Breast epithelium (tissue), 4 donors: ENCODE measurements at places on chromosomes 1 and 21.

- no peak for DNase-seq
Measured at GRCh38 chr1:4562321-4562720, 92.1 kb upstream of the AJAP1 start.

DNA sequence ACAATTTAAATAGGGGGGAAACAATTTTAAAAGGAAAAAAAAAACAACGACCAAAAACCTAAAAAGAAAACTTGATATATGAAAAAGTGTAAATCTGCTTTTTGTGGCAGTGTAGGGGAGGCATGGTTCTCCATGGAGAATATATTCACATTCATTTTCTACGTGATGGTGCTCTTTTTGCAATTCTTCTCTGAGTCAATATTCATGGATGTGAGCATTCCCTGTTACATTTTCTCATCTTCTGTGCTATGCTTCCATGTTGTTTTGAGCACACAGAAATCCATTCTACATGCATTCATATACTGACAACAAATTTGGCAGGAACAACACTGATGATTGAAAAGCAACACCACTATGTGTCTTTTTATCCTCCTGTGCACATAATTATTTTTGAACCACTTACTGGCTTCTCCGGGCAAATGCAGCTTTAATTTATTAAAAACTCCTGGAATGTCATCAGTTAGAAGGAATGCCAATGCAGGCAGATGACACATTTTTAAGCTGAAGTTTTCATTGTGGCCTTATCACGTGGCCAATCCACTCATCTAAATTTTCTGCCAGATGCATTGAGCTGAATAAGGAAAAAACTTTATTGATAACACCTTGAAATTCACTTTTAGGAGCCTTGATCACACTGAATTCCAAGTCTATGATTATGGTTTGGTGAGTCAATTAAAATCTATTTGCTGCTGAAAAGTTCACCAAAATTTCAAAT is 590.6 kb downstream of the NUF2 start:
- DNase-seq, result no peak

- DNase-seq, result no peak
Measured at GRCh38 chr1:87176514-87176913, 152.2 kb upstream of the LMO4 start.

GRCh38 chr1:76083189-76083588 is 8.6 kb downstream of the ST6GALNAC3 start:
- DNase-seq, result no peak

GRCh38 chr1:55702064-55702463 is 486.9 kb upstream of the USP24 start:
- DNase-seq, result no peak

- no peak for DNase-seq
Measured at GRCh38 chr1:184640505-184640904, 114.2 kb downstream of the EDEM3 start.

DNA sequence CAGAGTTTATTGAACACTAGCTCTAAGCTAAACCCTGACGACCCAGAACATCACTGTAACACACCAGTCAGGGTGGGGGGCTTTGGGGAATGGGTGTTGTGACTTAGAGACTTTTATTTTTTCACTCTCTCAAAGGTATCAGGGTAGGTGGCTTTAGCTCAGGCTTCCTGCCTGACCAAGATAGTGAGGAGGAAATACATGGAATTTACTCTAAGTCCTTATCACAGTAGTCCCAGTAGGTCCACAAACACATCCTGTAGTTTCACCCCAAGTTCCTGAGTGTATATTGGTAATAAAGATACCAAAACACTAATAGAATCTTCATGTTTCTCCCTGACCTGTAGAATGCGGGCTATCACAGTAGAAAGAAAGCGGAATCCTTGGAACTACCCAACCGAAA is 15.1 kb downstream of the GJA5 start:
- no peak for DNase-seq

GRCh38 chr1:109477821-109478220 is 5.9 kb upstream of the ATXN7L2 start:
- no peak for DNase-seq

- no peak for DNase-seq
Measured at GRCh38 chr21:30717105-30717504, 1.5 kb downstream of the KRTAP21-3 start.

DNA sequence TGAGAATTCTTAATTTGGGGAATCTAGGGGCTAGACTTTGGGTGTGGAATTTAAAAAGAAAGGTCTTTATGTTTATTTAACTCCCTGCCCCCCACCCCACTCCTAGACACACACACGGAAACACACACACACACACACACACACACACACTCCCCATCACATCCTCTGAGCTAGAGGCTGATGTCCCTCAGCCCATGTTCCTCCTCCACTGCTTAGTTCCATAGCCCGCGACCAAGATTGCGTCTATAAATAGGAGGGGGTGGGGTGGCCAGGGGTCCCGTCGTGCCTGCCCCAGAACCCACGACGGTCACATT is 655 bp upstream of the KIRREL1 start:
- DNase-seq, result no peak

DNA sequence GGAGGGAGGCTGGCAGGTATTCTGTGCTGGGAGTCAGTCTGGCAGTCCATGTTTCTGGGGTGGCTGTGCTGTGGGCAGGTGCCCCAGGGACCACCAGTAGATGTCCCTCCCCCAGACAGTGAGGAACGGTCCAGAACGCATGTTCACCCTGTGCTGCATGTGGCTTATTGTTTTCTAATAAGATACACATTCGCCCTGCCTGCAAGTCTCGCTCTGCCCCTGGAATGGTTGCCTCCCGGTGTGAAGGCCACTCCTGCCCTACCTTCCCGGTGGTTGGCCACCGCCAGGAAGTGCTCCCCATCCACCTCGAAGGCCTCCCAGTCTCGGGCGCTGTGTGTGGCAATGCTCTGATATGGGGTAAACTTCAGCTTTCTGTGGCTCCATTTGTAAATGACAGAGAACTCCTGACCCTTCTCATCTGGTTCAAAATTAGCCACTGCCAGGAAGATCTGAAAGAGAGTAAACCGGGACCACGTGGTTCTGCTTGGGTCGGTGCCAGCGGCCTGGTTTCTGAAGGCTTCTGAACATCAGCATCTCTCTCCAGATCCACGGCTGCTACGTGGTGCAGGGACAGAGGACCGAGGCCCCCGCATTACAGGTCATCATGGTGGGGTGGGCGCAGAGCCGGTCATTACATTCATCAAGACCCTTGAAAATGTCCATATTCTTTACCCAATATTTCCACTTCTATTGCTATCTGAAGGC is 14.5 kb downstream of the KRTAP10-1 start:
- no peak for DNase-seq

GRCh38 chr1:47853059-47853458 is 144.1 kb downstream of the TRABD2B start:
- peak; percentile 36 for DNase-seq

GRCh38 chr1:189212606-189213005 is 1265.1 kb downstream of the BRINP3 start:
- no peak for DNase-seq

- DNase-seq, result no peak
Measured at GRCh38 chr1:90799326-90799725, 82.2 kb upstream of the BARHL2 start.

GRCh38 chr1:75996196-75996595 is 64.0 kb upstream of the ASB17 start:
- no peak for DNase-seq

- DNase-seq, result no peak
Measured at GRCh38 chr1:169133228-169133576, 26.7 kb downstream of the ATP1B1 start.

DNA sequence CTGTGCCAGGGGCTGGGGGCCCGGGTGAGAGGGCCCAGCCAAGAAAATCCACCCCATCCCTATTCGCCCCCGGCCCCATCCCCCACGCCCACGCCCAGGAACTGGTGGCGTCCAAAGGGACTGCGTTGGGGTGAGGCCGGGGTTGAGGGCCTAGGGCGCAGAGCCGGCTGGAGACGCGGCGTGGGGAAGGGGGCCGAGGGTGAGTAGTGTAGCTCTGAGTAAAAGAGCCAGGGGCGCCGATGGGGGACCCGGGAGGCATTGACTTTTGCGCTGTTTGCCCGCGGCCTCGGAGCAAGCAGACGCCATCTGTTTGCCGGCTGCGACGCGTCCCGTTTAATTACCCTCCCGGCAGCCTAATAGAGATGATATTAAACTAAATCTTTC is 3.5 kb upstream of the DMRTA2 start:
- no peak for DNase-seq

DNA sequence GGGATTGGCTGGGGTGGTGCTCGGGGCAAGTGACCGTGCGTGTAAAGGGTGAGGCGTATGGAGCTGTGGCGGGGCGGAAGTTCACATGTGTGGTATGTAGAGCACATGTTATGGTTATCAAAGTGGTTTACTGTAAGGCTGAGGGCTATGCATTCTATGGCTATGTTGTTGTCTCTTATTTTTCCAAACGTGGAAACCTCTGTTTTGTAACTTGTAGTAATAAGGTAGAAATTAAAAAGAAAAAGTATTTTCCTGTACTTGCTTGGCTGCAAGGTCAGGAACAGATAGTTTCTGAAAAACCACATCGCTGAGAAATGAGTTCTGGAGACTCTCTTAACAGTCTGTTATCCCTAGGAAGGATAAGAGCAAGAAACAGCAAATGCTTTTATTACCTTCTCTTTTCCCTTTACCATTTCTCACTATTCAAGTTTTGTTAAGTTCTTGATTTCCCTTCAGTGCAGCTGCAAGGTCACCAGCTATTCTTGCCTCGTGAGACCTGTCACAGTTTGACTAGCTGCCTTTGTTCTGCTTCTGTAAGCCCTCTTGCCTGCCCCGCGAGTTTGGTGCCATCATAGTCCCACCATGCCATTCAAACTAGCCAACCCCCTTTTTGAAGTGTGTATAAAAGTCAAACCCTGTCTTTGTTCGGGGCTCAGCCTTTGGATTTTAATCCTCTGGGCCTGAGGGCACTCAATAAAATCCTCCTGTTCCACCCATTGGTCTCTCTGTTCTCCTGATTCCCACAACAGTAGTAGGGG is 9.5 kb downstream of the RNU1-2 start:
- DNase-seq, result no peak

GRCh38 chr1:89770391-89770790 is 50.4 kb upstream of the LRRC8D start:
- DNase-seq, result no peak

GRCh38 chr21:46033410-46034400 is 52.1 kb downstream of the COL6A1 start:
- DNase-seq, result no peak

DNA sequence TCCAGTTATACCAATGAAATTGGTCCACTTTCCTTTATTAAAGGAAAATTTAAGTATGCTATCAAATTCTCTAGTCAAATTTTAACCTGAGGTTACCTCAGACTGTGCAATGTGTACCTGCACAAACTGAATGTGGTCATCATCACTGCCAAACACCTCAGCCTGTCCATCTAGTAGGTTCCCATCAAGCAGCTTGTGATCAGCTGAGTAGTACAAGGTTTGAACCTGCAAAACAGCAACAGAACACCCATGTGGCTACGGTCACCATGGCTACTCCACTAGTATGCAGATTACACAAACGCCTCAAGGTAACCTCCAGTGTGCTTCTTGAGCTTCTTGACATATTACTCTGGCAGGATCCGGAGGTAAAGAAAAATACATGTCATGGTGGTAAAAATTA is 11.6 kb downstream of the IVNS1ABP start:
- no peak for DNase-seq

- no peak for DNase-seq
Measured at GRCh38 chr1:154968731-154969130, 1.8 kb downstream of the SHC1 start.

GRCh38 chr1:31510853-31511789 is 65.2 kb upstream of the TINAGL1 start:
- DNase-seq, result peak; percentile 66

DNA sequence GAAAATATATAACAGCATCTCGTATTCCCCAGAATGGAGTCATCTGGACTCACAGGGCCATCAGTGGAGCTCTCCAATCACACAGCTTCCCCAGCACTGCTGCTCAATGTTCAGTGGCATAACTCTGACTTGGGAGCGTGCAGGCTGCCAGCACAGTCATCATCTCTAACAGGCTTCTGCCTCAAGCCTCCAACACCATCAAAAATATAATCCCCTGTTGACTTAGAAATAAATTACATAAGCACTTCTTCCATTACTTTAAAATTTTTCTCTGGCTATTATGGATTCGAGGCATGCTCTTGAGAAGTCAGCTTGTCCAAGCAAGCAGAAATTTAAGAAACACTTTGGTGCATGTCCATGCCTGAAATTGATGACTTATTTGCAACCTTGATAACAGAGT is 6.2 kb downstream of the DUSP23 start:
- no peak for DNase-seq

- DNase-seq, result no peak
Measured at GRCh38 chr1:228691926-228692325, 43.4 kb upstream of the RHOU start.

- DNase-seq, result no peak
Measured at GRCh38 chr1:160576390-160576789, 2.9 kb downstream of the CD84 start.

GRCh38 chr1:204821924-204822323 is 48.7 kb upstream of the NFASC start:
- DNase-seq, result no peak

DNA sequence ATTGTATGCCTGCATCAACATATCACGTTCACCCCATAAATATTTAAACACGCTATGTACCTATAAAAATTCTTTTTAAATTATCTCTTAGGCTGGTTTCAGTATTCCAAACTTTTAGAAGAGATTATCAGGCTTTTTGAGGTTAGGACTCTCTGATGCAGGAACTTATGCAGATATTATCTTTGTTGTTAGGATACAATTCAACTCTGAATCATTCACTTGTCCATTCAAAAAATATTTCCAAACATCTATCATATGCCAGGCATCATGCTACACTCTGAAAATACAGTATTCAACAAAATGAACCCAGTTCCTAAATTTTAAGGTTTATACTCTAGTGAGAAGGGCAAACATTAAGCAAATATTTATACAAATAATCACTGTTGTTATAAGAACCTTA is 40.5 kb downstream of the ASH1L start:
- no peak for DNase-seq

DNA sequence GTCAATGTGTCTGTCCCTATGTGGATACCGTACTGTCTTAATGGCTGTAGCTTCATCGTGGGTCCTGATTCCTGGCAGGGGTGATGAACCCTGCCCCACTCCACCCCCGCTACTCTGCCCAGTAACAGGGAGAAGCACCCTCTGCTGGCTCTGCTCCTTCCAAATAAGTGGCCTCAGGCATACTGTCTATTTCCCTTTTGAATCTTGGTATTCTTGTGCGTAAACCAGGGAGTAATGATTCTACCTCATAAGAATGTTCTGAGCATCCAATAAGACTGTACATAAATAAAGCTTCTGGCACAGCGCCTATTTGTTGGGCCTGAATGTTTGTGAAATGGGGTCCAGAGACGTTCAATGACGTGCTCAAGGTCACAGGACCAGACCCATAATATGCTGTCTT is 35.2 kb upstream of the CTPS1 start:
- DNase-seq, result peak; percentile 74

- DNase-seq, result no peak
Measured at GRCh38 chr1:221442056-221442455, 299.8 kb downstream of the DUSP10 start.

GRCh38 chr1:6054596-6054995 is 8.9 kb downstream of the KCNAB2 start:
- DNase-seq, result no peak

- no peak for DNase-seq
Measured at GRCh38 chr21:44849616-44850130, 23.8 kb downstream of the PTTG1IP start.
